ENCODE measurements at places on chromosomes 11 and 22.

GRCh38 chr11:40294349-40294735 is 1165.1 kb downstream of the LRRC4C start:
- no peak for DNase-seq

DNA sequence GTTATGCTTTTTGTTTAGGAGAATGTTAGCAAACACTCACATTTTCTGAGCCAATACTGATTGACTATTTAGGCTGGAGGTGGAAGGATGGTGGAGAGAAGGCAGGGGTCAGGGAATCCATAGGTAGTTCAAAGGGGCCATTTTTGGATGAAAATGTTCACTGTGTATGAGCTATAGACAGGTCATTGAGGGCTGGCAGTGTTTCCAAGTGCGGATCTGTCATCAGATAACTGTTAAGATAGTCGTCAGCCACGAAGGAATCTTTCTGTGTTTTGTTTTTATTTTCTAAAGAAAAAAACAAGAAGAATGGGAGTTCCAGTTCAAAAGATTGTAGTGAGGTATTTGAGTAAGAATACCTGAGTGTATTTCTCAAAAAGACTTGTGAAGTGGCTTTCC is 3.1 kb downstream of the KCNJ5 start:
- DNase-seq = no peak

DNA sequence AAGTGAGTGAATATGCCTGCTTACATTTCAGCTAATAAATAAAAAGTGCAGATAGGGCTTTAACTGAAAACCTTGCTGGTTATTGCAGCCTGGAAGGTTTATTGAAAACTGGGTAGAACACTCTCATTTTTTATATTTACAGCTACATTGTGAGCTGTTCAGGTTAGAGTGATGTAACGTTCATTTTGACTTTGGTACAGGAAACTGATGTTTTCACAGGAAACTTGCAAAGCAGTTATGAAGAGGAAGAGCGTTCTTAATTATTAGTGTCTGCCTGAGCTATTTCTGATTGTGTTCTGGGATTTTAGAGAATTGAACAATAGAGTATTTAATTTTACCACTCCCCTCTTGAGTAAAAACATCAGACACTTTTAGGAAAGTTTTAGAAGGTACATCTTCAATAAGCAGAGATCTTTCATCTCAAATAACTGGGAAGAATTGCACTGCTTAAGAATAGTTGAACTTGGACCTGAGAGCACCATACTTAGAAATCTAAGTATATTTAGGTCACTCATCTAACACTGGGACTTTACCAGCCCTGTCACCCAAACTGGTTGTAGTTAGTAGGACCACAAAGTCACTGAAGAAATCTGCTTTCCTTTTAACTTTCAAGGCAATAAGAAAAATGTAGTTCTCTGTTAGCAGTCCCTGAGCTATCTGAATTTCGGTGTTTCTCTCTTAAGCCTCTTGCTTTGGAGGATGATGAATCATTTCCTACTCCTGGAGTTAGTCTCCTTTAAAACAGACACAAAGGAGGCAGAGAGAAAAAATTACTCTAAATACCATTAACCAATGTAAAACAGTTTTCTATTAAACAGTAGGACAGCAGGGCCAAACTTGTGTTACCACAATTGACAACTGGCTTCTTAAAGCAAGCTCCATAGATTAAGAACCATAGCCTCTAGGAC is 128.6 kb upstream of the DDI1 start:
- DNase-seq = no peak

DNA sequence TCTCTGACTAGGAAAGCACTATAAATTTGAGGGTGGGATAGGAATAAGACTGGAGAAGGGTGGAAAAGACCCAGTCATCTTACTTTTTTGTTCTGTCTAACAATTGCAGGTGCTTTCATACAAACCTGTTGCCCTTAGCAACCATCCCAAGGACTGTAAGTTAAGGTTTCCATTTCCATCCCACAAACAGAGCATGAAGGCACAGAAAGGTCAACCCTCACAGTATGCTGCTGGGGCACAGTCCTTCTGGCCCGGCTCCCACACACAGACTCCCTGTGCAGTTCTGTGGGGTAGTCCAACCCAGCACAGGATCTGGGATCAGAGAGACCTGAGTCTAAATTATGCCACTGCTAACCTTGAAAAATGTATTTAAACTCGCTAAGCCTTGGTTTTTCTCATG is 38.4 kb upstream of the ETS1 start:
- DNase-seq = no peak

DNA sequence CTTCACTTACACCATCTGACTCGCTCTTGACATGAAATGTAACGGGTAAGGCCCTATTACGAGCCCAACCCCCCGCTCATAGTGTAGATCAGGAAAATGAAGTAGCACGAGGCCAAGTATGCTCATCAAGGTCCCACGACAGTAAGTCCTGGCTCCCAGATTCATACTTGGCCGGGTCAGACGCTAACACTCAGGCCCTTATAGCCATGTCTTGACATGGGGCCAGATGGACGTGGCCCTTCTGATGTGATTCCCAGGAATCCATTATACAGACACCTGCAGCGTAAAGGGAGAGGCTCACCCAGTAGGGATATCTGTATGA is 175.1 kb downstream of the CEP164 start:
- no peak for DNase-seq

DNA sequence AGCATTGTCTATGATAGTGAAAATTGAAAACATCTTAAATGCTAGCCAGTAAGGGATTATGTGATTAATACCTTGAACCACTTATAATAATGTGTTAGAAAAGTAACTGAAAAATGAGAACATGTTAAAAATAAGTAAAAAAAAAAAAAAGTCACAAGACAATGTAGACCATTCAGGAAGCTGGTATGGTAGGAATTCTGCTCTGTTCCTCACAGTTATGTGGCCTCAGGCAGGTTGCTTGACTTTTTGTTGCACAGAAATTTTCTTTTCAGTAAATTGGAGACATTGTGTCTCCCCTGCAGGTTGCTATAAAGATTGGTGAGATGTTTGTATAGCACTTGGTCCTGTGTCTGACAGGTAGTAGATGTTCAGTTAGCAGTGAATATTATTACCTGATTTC is 17.3 kb upstream of the PLET1 start:
- no peak for DNase-seq

- DNase-seq = no peak
These were observed 1.1 kb downstream of the GTPBP1 start for GRCh38 chr22:38706901-38707195.

DNA sequence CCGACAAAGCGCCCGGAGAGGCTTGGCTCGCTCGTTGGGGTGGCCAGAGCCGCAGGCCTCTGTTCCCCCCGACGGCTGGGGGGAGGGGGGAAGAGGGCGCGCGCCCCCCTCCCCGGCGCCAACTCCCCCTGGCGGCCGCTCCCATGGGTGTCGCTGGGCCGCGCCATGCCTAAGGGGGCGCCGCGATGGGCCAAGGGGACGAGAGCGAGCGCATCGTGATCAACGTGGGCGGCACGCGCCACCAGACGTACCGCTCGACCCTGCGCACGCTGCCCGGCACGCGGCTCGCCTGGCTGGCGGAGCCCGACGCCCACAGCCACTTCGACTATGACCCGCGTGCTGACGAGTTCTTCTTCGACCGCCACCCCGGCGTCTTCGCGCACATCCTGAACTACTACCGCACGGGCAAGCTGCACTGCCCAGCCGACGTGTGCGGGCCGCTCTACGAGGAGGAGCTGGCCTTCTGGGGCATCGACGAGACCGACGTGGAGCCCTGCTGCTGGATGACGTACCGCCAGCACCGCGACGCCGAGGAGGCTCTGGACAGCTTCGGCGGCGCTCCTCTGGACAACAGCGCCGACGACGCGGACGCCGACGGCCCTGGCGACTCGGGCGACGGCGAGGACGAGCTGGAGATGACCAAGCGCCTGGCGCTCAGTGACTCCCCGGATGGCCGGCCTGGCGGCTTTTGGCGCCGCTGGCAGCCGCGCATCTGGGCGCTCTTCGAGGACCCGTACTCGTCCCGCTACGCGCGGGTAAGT is 1.4 kb downstream of the KCNC1 start:
- DNase-seq = no peak

- no peak for DNase-seq
These were observed 423.0 kb downstream of the BRD1 start for GRCh38 chr22:49404576-49405241.

DNA sequence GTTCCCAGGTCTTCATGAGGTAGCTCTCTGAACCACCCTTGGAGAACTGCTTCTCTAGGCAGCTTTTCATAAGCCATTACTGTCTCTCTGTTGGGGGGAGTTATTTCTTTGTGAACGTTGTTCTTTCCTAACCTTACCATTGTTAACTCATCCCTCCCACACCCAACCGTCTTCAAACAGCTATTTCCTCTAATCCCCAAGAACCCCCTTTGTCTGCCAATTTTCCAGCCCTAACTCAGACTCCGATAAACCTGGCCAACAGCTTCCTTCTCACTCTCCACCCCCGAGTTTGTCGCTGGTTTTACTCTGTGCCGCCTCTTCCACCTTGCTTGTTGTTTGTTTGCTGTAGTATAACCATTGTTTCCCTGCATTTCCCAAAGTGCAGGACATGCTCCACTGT is 131.5 kb downstream of the CCDC34 start:
- DNase-seq = no peak

DNA sequence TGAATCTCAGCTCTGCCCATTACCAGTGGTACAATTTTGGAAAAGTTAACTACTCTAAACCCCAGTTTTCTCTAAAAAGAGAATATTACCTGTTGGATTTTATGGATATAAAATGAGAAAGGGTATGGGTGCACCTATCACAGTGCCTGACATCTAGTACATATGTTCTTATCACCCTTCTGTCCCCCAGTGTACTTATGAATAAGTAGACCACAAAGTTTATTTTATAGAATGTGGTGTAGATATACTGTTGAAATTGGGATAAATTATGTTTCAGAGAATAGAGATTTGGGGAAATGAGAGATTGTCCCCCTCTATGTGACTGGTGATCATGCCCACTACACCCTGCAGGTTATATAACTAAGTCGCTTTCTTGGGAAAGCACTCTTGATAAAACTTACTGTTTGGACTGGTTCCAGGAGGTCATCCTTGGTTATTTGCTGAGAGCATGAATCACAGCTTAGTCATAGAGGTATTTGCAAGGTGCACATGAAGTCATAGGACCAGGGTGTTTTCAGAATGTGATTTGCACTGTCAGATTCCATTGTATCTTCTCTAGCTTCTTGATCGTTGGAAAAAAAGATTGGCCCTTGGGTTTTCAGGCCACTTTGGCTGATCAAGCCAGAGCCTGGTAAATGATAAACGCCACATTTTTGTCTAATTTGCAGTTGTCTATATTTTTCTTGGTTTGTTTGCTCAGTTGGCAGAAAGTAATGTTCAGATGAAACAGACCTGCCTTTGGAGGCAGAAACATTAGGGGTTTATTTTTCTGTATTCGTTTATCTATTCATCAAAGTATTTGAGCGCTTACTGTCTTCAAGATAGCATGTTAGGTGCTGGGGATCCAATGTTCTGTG is 21.3 kb downstream of the STX3 start:
- no peak for DNase-seq

DNA sequence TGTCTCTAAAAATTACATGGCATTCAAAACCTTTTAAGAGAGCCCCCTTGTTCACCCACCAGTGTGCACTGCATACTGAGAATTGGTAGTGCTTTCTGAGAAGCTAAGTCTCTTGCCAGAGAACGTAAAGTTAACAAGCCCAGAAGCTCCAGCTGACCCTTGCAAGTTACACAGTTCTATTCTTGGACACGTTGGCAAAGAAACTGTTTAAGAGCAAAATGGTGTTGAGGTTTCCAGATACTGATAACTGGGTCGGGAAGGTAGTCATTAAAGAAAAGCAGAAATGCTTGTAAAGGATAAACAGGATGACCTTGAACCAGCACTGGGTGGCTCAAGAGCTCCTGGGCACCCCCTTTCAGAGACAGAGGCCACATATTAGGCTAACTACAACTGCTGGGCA is 284.8 kb downstream of the CADM1 start:
- no peak for DNase-seq
